ENCODE measurements at places on chromosomes 7 and 10. TPM values are rescaled to one million over a fixed set of nuclear protein-coding genes. Genes with fewer than 3 reads are reported as not detected.

Gene ANKRD16
- 5.8 TPM for total RNA-seq

Gene ACBD7
- total RNA-seq = 4.6 TPM

Gene CPEB3
- 0.32 TPM for total RNA-seq

Gene ASB10
- total RNA-seq = not detected

Gene TMEM236
- under 0.01 TPM for total RNA-seq

Gene ZNF736
- 2.9 TPM for total RNA-seq

Gene UNCX
- total RNA-seq = not detected

Gene LRRC17
- total RNA-seq = 106 TPM

Gene FAM200A
- total RNA-seq = 5.6 TPM

Gene CPA2
- not detected for total RNA-seq

Gene GNAT3
- total RNA-seq = not detected

Gene HSPA14
- 23.1 TPM for total RNA-seq

Gene CCL24
- total RNA-seq = not detected

Gene TMEM130
- not detected for total RNA-seq

Gene TCAF2
- total RNA-seq = 8.4 TPM

Gene UCN3
- total RNA-seq = not detected

Gene ARHGEF35
- total RNA-seq = 0.91 TPM

Gene LIPJ
- total RNA-seq = not detected

Gene CLCN1
- total RNA-seq = not detected

Gene NRP1
- 187 TPM for total RNA-seq

Gene WEE2
- not detected for total RNA-seq

Gene KLLN
- 0.30 TPM for total RNA-seq

Gene LRRD1
- under 0.01 TPM for total RNA-seq

Gene OR2A7
- total RNA-seq = not detected

Gene DLX6
- total RNA-seq = not detected

Gene APBB1IP
- total RNA-seq = not detected

Gene AKR1E2
- total RNA-seq = 26.1 TPM

Gene LAMB1
- total RNA-seq = 442 TPM

Gene ENO4
- not detected for total RNA-seq

Gene NODAL
- not detected for total RNA-seq

Gene PCLO
- under 0.01 TPM for total RNA-seq

Gene ATG9B
- total RNA-seq = not detected

Gene NACAD
- total RNA-seq = 0.32 TPM

Gene CYP2C19
- not detected for total RNA-seq

Gene ORC5
- total RNA-seq = 29.6 TPM

Gene LBX1
- total RNA-seq = not detected

Gene ASAH2
- total RNA-seq = 0.32 TPM

Gene NPC1L1
- total RNA-seq = not detected

Gene CALML5
- not detected for total RNA-seq

Gene INA
- under 0.01 TPM for total RNA-seq

Gene HMX3
- total RNA-seq = not detected

Gene ADRA2A
- not detected for total RNA-seq

Gene TUBAL3
- total RNA-seq = under 0.01 TPM

Gene SPDYE5
- not detected for total RNA-seq

Gene HEPACAM2
- not detected for total RNA-seq

Gene ZMIZ1
- 7.1 TPM for total RNA-seq

Gene MLXIPL
- not detected for total RNA-seq

Gene SPDYE2
- not detected for total RNA-seq

Gene ENTPD1
- 24.0 TPM for total RNA-seq

Gene CARD11
- total RNA-seq = 1.7 TPM

Gene TRPV5
- not detected for total RNA-seq

Gene FFAR4
- not detected for total RNA-seq

Gene CCNJ
- 24.2 TPM for total RNA-seq
